Activated CD8-positive, alpha-beta memory T cell treated with anti-CD3 and anti-CD28 coated beads, Interleukin-2, amount 50 U/mL, for 4 hours (primary cell): ENCODE measurements at places on chromosomes 6 and 20.

DNA sequence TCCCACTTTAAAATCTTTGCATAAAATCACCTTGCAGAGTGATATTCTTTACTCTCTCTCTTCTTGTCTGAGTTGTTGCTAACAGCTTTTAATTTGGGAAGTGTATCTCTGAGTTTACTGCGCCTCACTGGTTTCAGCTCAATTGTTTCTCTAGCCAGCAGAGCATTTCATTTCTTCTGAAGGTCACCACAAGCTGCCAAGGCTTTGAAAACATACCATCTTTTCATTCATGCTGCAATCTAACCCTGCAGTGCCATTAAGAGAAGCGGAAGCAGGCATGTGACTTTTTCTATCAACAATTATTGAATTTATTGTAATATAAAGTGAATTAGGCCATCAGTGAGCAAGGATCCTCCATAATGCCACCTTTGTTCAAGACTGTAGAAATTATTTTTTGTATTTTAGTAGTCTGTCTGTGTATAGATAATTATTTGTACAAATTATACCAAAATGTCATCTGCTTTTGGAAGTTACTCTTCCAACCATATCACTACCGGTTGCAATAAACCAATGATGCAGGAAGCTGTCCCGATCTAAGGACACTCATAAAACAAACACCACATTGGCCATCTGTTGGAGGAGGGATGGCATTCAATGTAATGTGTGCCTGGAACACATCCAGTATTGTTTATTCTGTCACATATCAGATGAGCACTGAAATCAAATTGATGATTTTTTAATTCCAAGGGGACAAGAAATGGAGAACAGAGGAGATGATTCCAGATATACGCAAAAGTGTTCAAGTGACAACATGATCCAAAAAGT lies 26.8 kb downstream of the HS3ST5 start:
- DNase-seq = no peak

DNA sequence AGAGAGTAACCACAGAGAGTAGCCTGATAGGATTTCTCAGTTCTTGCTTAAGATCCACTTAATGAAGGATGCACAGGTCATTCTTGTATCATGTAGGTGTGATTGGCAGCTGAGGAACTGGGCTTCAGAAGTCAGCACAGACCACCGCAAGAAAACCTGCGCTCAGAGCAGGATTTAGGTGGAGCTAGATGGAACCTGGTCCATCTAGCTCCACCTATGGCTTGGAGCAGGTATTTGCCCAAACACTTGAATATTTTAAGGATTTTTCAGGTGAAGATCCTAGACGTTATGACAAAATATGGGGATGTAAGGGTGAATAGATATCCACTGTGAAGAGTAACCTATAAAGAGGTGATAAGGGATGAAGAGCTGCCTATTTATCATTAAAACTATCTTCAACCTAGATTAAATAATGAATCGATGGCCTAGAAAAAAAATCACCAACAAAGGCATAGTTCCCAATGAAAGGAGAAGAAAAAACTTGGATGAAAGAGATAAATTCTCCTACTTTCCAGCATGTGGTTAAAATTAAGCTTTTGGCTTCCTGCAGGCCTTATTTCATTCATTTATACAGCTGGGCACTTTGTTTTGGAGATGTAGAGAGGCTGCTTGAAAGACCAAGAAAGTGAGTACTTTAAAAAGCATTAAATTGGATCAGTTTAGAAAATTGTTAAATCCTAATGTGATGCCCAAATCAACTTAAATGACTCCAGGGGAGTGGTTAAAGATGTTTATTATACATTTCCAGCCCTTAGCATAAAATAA lies 778.4 kb upstream of the GJE1 start:
- no peak for DNase-seq

DNA sequence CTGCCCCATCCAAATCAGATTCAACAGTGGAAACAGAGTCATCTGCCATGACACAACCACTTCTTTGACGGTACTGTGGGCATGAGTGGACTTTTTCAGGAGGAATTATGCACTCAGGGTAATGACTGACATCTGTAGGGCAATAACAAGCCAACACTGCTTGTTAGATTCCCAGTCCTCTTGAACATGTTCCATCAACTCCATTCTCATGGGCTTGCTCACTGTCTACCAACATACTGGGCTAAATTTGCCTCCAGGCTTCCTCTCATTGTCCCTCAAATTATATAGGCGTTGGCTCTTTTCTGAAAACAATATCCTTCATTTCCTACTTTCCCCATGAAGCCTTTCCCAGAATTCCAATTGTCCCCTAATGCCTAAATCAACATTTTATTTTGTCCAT lies 43.1 kb downstream of the ANKEF1 start:
- DNase-seq = no peak

GRCh38 chr20:10984913-10985312 lies 311.1 kb upstream of the JAG1 start:
- DNase-seq = no peak

- peak; percentile 97 for DNase-seq
These were observed at the start of gene ERGIC3 for GRCh38 chr20:35541783-35542662. ERGIC3 (plus strand) TSS chr20:35542078; CDS start chr20:35542098, 20 bp downstream.

DNA sequence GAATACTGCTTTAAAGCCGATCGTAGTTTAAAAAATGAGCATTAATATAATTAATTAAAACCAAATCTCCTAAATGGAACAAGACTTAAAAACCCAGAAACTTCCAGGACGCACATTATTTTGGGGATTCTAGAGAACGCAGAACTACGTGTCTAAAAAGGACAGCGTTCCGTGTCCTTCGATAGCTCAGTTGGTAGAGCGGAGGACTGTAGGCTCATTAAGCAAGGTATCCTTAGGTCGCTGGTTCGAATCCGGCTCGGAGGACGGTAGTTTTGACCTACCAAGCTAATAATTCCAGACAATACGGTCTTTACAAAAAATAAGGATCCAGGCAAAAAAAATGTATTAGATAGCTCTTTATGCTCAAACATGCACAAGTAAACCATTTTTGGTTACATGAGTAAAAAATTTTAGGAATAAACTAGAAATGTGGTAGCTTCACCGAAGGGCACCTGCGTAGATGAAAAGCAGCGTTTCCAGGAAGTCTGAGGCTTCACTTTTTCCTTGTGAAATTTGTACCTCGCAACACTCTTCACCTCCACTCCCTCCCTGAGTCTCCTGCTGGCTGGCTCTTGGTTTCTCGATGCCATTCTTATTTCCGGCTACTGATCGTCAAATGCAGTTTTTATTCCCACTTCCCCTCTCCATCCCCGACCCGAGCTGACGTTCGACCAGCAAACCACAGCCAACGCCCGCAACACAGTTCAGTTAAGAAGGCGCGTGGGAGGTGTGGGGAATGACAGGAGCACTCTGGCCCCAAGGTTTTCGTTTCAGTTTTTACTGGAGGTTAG lies 19.6 kb upstream of the ABT1 start:
- DNase-seq = peak; percentile 60

GRCh38 chr6:132669690-132670291 lies 10.8 kb upstream of the TAAR1 start:
- no peak for DNase-seq

DNA sequence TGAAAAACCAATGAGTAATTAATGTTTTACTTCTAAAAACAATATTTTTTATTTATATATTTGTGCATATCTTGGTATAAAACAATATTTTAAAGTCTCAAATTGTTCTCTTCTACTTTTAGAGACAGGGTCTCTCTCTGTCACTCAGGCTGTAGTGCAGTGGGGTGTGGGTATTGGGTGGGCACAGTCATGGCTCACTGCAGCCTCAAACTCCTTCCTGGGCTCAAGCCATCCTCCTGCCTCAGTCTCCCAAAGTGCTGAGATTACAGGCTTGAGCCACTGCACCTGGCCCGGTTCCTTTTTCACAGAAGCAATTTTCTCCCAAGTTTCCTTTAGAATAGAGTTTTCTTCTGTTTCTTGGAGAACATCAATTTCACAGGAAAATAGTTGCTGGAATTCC lies 102.8 kb downstream of the TMEM242 start:
- no peak for DNase-seq

GRCh38 chr20:58547623-58548475 lies 32.6 kb upstream of the APCDD1L start:
- no peak for DNase-seq

DNA sequence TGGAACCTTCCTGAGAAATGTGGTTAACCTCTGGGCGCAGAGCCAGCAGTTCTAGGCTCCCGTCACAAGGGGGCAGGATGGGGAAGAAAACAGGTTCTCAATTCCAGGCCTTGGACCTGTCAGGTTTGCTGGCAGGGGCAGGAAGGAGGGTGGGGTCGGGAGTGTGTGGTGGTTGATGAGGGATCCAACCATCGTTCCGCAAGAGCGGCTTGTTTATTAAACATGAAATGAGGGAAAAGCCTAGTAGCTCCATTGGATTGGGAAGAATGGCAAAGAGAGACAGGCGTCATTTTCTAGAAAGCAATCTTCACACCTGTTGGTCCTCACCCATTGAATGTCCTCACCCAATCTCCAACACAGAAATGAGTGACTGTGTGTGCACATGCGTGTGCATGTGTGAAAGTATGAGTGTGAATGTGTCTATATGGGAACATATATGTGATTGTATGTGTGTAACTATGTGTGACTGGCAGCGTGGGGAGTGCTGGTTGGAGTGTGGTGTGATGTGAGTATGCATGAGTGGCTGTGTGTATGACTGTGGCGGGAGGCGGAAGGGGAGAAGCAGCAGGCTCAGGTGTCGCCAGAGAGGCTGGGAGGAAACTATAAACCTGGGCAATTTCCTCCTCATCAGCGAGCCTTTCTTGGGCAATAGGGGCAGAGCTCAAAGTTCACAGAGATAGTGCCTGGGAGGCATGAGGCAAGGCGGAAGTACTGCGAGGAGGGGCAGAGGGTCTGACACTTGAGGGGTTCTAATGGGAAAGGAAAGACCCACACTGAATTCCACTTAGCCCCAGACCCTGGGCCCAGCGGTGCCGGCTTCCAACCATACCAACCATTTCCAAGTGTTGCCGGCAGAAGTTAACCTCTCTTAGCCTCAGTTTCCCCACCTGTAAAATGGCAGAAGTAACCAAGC lies 29.6 kb downstream of the SRSF3 start:
- DNase-seq = peak; percentile 78

DNA sequence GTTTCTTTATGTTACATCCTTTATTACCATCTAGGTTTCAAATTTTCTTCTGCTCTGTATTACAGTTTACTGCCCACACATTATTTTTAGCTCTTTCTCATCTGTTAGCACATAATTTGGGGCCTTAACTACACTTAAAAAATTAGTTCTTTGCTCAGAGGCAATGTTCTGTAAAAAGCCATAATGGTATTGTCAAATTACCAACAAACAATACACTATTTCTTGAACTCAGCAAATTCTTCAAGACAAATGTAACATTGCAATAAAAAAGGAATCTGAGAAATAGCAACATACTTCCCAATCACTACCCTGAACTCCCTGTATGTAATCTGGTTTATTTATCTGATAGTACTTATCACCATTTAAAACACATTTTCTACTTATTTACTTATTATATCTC lies 448.6 kb upstream of the OPRM1 start:
- no peak for DNase-seq

GRCh38 chr6:150978624-150979023 lies 113.1 kb downstream of the MTHFD1L start:
- DNase-seq = no peak

DNA sequence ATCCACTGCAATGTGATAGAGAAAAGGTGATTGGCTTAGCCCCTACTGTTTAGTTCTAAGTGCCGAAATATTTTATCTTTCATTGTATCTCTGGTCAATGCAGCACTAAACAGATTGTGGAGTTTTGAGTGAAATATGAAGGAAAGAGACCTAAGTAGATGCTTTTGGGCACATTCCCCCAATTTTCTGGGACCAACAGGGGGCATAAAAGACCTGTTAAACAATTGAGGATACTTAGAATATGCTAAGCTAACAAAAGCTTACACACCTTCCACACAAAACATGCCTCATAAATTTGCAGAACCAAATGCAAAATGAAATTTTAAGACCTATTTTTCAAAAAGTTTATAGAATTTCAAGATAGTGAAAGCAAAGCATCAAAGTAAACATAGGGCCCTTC lies 746.9 kb downstream of the TBC1D32 start:
- DNase-seq = no peak

GRCh38 chr20:37567671-37568588 lies 40.3 kb upstream of the BLCAP start:
- DNase-seq = no peak

GRCh38 chr6:156395276-156395675 lies 381.9 kb upstream of the ARID1B start:
- no peak for DNase-seq
